ENCODE measurements at places on chromosomes 6 and 20.

DNA sequence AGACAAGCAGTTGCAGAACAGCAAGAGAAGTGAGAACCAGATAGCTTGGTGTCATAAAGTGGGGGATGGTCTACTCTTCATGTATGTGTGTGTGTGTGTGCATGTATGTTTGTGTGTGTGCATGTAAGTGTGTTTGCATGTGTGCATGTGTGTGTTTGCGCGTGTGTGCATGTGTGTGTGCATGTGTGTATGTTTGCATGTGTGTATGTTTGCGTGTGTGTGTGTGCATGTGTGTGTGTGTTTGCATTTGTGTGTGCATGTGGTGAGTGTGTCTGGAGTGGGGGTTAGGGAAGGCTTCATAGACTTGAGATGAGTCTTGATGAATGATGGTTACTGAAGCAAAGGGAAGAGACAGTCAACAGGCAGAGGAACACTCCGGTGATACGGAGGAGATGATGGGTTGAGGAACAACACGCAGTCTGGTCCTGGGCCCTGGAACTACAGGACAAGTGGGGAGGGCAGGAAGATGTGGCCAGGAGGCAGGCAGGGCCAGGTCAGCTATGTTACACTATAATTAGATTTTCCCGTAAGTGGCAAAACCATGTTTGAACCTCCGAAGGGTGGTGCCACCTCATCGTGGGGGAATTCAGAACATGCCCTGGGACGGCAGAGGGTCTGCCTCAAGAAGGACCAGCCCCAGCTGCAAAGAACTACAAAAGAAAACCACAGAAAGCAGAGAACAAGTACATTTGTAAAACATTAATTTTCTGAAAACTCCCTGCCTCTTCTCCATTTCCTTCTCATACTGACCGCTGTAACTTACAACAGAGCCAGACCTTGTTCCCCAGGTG is 38.7 kb upstream of the PDE10A start:
- no peak for DNase-seq

DNA sequence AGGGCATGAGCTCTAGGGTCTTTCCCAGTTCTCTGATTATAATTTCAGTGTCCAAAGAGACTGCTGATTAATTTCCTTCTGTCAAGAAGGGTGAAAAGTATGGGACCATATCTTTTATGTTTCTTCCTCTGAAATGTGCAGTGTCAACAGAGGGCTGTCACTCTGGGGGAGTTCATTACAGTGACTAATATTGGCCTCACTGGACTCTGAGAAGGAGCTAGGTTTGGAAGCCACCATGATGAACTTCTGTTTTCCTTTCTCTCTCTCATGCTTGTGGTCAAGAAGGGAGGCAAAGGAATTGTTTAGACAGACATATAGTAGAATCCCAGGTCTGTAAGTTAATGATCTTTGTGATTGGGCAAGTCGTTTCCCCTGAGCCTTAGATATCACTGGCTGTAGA is 41.8 kb upstream of the BMP6 start:
- DNase-seq: no peak

GRCh38 chr20:49326026-49326425 is 48.2 kb upstream of the ZNFX1 start:
- peak; percentile 52 for DNase-seq

- peak; percentile 3 for DNase-seq
Observed at GRCh38 chr20:24027229-24027628, 38.6 kb upstream of the GGTLC1 start.

DNA sequence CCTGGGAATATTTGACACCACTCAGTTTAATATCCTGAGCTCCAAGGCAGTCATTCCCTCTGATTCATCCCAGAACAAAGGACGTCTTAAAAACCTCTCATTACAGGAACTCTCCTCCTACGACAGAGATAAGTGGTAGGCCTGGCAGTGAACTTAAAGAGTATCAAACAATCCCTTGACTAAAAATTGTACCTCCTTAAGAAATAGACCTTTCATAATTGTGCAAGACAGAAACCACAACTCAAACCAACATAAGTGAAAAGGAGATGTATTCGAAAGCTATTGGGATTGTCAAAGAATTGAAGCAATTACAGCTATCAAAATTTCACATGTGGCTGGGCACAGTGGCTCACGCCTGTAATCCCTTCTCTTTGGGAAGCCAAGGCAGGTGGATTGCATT is 19.1 kb upstream of the BNIP5 start:
- DNase-seq: no peak

DNA sequence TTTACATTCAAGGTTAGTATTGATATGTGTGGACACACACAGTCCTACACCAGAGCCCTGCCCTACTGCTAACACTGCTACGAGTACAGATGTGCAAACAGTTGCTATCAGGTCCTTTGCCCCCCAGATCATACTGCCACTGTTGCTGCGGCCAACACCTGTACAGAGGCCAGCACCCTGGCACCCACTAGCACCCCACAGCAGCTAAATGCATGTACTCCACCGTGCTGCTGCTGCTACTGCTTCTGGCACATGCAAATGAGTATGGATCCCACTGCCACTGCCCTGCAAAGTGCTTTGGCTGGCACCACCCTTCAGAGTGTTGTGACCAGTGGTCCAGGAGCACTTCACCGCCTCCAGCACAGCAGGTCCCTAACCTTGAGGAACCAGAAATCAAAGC is 621.9 kb downstream of the GRIK2 start:
- no peak for DNase-seq

DNA sequence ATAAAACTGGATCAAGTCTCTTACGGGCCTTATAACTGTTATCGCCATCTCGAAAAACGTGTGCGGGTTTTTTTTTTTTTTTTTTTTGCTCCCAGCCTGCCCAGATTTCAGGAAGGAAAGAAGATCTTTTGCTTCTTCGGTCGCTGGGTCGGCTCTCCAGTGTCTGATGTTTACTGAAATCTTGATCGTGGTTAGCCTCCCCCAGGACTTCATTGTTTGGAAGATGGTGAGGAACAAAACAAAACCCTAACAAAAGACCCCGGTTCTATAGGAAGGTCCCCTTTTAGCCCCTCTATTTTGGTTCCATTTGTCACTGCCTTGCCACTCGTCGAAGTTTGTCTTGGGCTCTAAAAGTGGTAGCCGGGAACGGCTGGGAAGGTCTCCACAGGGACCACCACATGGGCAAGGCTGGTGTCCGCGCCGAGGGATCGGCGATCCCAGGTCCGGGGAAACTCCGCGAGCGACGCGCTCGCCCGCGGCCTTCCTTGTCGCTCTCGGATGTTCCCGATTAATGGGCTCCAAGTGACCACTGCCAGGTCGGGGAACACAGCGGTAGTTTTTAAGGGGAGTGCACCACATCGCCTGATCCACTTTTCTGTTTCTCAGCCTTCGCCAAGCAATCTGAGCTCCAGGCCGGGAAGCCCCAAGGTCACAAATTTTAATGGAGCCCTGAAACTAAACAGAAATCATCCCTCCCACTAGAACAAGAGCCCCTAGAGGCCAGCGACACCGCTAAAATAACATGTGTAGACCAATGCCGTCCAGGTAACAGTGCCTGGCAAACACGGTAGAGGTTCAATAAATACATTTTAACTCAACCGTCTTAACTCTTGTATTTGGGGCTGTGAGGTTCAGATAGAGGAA is 27.0 kb downstream of the TRIM27 start:
- peak; percentile 54 for DNase-seq

Measured in fibroblast of skin of right quadriceps (primary cell).